Cerebellum (tissue), 4 donors: ENCODE measurements at places on chromosomes 4 and X. TPM values are rescaled to one million over a fixed set of nuclear protein-coding genes. Genes with fewer than 3 reads are reported as not detected.

SHROOM4 gene
- 3.7 TPM for total RNA-seq

RXFP1 gene
- 0.45 TPM for total RNA-seq

TAF1 gene
- 64.2 TPM for total RNA-seq

TRIML2 gene
- not detected for total RNA-seq

EXOC1L gene
- total RNA-seq = not detected

DMRTC1 gene
- total RNA-seq = not detected

USP17L29 gene
- total RNA-seq = not detected

NMU gene
- 4.3 TPM for total RNA-seq

P2RY4 gene
- total RNA-seq = 0.54 TPM

NAP1L2 gene
- 26.5 TPM for total RNA-seq

PDE5A gene
- total RNA-seq = 48.7 TPM

MAPK10 gene
- 411 TPM for total RNA-seq

TKTL1 gene
- total RNA-seq = 5.0 TPM

IQSEC2 gene
- 10.9 TPM for total RNA-seq

CT55 gene
- not detected for total RNA-seq

UGT2B17 gene
- not detected for total RNA-seq

EIF4E gene
- 146 TPM for total RNA-seq

GLRA2 gene
- total RNA-seq = 44.4 TPM

LRP2BP gene
- 13.4 TPM for total RNA-seq

MAGEC1 gene
- not detected for total RNA-seq

DCK gene
- 40.6 TPM for total RNA-seq
